Right ventricle myocardium inferior (tissue), 1 donor: ENCODE measurements at places on chromosomes 12 and 14. TPM values are rescaled to one million over a fixed set of nuclear protein-coding genes. Genes with fewer than 3 reads are reported as not detected.

DNA sequence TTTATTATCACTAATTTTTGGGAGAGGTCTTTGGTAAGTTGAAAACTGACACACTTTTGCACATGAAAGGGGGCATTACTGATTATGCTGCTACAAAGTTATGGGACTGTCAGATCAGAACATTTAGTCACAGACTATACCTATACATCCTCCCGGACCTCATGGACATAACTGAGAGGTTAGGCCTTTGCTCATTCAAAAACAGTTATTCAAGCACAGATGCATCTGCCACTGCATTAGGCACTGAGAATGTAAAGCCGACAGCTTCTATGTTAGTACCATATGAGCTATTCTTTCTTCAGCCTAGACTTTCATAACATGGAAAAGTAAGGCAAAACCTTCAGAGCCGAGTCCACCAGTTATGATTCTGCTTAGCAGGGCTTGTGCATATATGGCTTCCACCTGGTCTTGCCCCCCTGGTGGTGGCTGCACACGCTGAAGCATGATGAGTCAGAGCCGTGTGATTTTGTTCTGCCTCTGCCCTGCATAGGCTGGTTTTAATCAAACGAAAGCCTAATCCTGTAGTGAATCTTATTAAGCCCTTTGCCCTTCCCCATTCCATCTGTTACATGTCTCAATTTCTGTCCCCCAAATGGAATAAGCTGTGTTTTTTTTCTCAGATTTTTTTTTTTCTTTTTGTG is 21.8 kb upstream of the RNU6-8 start:
- DNase-seq = no peak

The GUCY2C gene
- not detected for total RNA-seq

The KLHL33 gene
- 0.62 TPM for total RNA-seq

DNA sequence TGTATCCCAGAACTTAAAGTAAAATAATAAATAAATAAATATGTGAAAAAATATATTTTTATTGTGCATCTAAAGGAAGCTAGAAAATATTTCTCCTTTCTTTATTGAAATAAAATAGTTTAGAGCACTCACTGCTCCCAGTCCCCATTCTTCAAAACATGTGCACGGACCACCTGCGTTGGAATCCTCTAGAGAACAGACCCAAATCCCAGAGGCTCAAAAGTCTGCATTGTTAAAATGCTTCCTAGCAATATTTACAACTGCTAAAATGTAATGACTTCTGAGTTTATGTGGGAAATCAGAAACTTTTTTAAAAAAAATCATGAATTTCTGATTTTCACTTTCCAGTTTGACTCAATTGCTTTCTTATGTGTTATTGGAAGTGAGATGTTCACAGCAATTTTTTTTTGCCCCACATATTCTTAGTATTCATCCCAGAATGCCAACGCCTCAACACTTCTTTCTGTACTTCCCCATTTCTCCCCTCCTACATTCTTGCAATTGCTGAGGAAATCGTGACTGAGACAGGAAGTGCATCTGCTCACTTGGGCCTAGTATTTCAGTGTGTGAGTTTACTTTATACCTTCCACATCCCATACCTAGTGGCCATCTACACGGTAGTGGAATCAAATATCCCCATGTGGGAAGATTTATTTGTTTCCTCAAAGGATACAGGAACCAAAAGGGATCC is 116.0 kb upstream of the FLRT2 start:
- DNase-seq = no peak
